ENCODE measurements at places on chromosomes 4 and X. TPM values are rescaled to one million over a fixed set of nuclear protein-coding genes. Genes with fewer than 3 reads are reported as not detected.

VEGFC gene
- 5.1 TPM for total RNA-seq

SLC34A2 gene
- 1,970 TPM for total RNA-seq

ZNF711 gene
- total RNA-seq: 1.0 TPM

C4orf36 gene
- 0.57 TPM for total RNA-seq

SMIM14 gene
- 55.6 TPM for total RNA-seq

P2RY4 gene
- 0.40 TPM for total RNA-seq

CCNQ gene
- total RNA-seq: 26.5 TPM

BEX5 gene
- total RNA-seq: 6.9 TPM

TASL gene
- 5.8 TPM for total RNA-seq

EXOC1L gene
- not detected for total RNA-seq

BLOC1S4 gene
- 15.5 TPM for total RNA-seq

Data from upper lobe of left lung (tissue), 6 donors.